ENCODE measurements at places on chromosomes 3 and 15.

DNA sequence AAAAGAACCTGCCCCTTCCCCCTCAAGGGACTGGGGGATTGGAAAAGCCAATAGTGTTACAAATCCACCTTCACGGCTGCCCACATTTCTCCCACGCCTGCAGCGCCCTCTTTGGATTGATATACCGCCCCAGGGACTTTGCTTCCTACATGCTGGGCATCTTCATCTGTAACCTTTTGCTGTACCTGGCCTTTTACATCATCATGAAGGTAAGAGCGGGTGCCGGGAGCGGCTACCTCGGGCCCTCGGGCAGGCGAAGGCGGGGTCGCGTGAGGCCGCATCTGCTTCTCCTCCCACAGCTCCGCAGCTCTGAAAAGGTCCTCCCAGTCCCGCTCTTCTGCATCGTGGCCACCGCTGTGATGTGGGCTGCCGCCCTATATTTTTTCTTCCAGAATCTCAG lies 73.1 kb downstream of the USF3 start:
- no peak for DNase-seq

- no peak for DNase-seq
Measured at GRCh38 chr3:177110895-177111294, 86.4 kb downstream of the TBL1XR1 start.

GRCh38 chr15:27956285-27956684 lies 142.8 kb downstream of the OCA2 start:
- no peak for DNase-seq

DNA sequence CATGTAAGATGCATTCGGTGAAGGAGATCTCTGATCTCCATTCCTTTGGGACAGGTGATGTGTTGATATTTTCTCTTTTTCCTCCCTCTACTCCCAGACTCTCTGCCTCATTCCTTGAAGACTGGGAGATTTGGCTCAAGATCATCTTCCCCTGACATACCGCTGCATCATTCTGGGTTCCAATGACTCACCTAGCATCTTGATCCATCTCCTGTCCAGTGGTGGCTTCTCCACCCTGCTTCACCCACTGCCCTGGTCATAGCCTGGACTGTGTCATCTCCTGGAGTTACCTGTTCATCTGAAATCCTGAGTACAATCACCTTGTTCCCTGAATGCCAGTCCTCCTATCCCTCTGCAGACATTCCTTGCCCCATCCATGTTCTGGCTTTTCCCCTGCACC lies 57.4 kb upstream of the TRAK1 start:
- no peak for DNase-seq

- DNase-seq = no peak
Measured at GRCh38 chr3:23611737-23612295, 193.9 kb upstream of the UBE2E1 start.

Data from T-helper 2 cell treated with Interferon-gamma antibody and Interleukin-4, amounts not matched to agents 5 μg/mL and 100 μg/mL, for 36 hours (primary cell).